GM10248 (cell line): ENCODE measurements at places on chromosomes 12 and 14.
A peak's percentile ranks its signal among the peaks of the same experiment; 100 is the strongest.

DNA sequence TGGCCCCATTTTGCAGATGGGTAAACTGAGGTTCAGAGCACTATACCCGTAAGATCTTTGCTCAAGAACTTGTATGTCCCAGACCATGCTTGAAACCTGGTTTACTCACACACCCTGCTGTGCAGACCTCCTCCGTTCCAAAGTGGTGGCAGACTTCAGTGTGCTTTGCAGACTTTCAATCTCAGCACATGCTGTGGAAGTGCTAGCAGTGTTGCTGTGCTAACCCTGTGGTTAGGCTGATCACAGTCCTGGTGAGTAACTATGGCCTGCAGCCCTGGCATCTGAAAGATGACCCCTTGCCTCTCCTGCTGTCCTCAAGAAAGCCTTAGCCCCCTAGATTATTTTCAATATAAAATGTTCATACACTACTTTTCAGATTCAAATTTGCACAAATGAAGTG is 450.6 kb downstream of the DPF3 start:
- DNase-seq = no peak

- DNase-seq = no peak
These were observed 75.7 kb downstream of the HSD17B6 start for GRCh38 chr12:56838621-56839488.

GRCh38 chr12:108337235-108338223 is 1.6 kb downstream of the CMKLR1 start:
- DNase-seq = peak; percentile 61

DNA sequence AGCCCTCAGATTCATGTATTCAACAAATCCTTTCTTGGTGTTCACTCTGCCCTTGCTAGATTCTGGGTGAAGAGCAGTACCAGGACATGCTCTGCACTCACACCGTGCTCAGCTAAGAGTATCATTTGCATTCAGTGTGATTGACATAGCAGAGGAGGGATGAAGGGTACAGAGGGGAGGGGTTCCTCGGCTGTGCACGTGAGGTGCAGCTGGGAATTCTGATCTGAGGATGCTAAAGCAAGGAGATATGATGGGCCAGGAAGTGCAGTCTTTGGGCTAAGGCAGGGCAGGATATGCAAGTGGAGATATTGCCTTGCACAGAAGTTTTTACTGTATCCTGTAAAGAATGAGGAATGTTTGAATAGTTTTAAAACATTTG is 108.6 kb downstream of the FGD4 start:
- no peak for DNase-seq

- DNase-seq = no peak
These were observed 73.6 kb downstream of the GPR65 start for GRCh38 chr14:88078525-88078924.

GRCh38 chr12:87822923-87823322 is 206.3 kb downstream of the C12orf50 start:
- no peak for DNase-seq

- DNase-seq = peak; percentile 63
These were observed at the start of gene RARG for GRCh38 chr12:53231921-53232645. Gene RARG (minus strand): TSS chr12:53232209. CDS start chr12:53227545, 4,664 bp downstream.

GRCh38 chr12:110639336-110640141 is 25.6 kb downstream of the TCTN1 start:
- no peak for DNase-seq

GRCh38 chr12:77835969-77836368 is 5.3 kb downstream of the NAV3 start:
- no peak for DNase-seq

- peak; percentile 46 for DNase-seq
These were observed 44.5 kb upstream of the EEA1 start for GRCh38 chr12:92973614-92974013.

- DNase-seq = no peak
These were observed 20.3 kb upstream of the HSPB8 start for GRCh38 chr12:119158402-119158801.

DNA sequence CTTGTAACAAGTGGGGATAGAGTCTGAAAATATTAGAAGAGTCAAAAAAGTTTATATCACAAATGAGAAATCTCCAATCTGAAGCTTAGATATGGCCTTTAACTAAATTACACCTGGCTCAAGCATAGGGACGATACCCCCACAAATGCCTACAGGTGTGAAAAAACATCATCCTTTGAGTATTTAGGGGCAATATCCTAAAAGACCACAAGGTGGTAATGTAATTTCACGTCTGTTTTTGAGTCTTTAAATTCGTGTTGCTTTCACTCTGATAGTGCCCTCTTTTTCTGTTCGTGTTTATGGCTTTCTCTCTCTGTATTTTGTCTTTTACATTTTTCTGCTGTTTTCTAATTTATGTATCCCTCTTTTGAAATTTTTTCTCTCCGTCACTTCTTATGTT is 84.3 kb downstream of the ETNK1 start:
- DNase-seq = peak; percentile 53

DNA sequence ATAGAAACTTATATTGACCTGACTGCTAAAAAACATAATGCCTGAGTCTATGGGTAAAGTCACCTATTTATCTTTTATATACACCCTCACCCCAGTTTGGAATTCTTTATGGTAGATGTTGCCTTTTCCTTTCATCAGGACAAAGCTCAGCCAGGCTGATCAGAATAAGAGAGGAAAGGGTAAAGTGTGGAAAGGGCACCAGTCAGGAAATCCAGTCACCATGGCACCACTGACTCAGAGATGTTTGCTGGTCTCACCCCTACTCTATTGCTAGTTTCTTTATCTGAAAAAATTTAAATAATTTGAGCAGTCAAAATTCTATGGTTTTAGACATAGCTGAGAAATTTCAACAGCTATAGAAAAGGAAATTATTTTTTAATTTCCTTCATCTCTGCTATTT is 49.2 kb upstream of the SSTR1 start:
- no peak for DNase-seq

GRCh38 chr14:101963052-101963451 is 1.3 kb upstream of the DYNC1H1 start:
- no peak for DNase-seq

- no peak for DNase-seq
These were observed 32.7 kb upstream of the LTA4H start for GRCh38 chr12:96068111-96068510.

- no peak for DNase-seq
These were observed 3.9 kb downstream of the NACA start for GRCh38 chr12:56721216-56721615.

- DNase-seq = peak; percentile 28
These were observed 26.5 kb upstream of the RIC8B start for GRCh38 chr12:106747973-106748436.

DNA sequence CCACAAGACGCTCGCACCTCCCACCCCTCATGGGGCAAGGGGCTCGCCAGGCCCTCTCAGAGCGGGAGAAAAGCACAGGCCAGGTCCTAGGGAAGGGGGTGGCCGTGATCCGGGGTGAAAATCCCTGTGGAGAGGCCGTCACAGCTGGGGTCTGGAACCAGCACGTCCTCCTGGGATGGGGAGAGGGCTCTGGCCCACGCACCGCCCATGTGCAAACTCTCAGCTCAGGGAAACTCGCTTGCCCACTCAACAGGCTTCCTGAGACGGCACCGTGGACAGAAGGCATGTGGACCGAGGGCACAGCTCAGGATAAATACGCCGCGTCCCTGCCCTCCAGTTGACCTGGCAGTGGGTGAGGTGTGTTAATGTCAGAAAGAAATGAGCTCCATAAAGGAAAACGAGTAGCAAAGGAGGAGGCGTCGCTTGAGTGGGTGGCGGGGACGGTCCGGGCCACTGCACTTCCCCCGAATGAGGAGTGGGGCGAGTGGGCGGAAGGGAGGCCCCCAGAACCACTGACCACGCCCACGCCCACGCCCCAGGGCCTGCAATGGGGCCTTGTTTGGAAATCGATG is 57.6 kb upstream of the GALNT9 start:
- no peak for DNase-seq

DNA sequence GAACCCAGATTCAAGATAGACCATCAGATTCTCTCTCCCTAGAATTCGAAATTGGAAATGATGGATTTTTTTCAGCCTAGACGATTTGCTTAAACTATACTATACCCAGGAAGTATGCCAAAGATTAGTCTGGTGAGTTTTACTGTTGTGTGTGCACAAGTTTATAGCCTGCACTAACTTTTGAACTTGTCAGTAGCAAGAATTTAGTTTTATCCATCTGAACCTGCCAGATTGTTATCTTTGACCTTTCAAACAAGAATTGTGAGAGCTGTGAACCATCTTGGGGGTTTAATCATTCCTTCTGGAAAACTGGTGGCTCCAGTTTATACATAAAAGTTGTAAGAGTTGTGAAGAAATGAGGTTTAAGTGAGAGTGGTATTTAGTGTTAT is 243.5 kb upstream of the DAAM1 start:
- DNase-seq = no peak

GRCh38 chr12:15356951-15357364 is 34.6 kb downstream of the PTPRO start:
- no peak for DNase-seq

DNA sequence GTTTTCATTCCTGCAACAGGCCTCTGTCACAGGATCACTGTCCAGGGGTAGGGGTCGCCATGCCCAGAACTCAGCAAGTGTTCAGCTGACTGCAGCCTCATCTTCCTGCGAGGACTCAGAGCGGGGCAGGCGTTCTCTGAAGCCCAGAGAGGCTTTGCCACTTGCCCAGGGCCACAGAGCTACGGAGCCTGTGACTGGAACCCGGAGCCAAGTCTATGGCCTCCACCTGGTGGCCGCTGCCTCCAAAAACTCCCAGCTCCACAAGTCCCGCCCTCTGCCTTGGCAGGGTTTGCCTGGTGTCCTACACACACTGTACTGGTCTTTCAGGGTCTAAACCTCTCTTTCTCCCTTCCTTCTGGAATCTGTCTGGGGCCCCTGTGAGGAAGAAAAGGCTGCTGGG is 8.7 kb upstream of the PPP1R13B start:
- no peak for DNase-seq

DNA sequence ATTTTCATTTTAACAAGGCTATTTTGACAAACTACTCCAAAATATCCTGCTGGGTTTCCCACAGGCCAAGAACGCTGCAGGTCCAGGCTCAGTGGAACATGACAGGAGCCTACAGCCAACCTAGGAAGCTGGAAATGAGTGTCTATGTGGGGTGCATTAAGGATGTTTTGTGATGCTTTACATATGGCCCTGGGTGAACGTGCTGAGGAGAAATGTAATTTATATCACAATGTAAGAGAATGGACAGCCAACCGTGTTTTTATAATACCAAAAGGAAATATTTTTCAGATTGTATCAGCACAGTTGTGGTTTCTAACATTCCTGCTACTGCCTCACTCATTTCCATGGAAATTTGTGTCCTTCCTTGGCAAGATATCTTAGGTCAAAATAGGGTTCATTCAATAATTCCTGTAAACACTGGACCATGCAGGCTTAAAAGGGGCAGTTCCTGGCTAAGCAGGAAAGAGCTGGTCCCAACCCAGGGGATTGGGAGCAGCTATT is 51.5 kb downstream of the ST8SIA1 start:
- no peak for DNase-seq

DNA sequence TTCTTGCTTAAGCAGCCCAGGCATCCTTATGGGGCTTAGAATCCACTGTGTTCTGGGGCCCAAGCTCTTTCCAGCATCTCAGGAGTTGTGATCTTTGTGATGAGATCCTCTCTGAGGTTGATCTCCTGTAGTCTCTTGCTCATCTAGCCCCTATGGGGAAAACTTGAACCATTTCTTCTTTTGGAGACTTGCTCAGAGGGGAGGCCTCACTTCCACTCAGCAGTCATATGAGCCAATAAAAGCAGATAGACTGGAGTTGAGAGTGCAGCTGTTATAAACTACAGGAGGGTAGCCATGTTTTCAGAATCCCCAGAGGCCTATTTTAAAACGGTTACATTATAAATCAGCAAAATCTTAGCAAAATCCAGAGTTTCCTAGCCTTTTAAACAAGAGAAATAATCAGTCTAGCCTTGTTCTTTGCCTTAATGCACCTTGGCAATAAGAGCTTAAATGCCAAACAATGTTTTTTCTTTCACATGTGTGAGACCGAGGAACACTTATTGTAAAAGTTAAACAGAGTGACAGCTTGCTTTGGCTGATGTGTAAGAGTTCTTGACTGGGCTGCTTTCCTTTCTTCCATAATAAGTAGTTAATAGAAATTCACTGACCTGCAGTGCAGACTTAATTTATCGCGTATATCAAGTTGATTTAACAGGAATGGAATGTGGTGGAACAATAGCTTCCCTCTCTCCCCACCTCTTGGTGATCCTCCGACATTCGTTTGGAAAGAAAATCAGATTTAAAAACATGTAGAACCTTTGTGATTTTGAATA is 168.3 kb downstream of the NEDD1 start:
- no peak for DNase-seq
